ENCODE measurements at places on chromosomes 6 and 20.

- no peak for DNase-seq
Measured at GRCh38 chr6:15090745-15091384, 155.0 kb upstream of the JARID2 start.

GRCh38 chr20:58130156-58130555, 98.3 kb downstream of the ANKRD60 start:
- DNase-seq: no peak

DNA sequence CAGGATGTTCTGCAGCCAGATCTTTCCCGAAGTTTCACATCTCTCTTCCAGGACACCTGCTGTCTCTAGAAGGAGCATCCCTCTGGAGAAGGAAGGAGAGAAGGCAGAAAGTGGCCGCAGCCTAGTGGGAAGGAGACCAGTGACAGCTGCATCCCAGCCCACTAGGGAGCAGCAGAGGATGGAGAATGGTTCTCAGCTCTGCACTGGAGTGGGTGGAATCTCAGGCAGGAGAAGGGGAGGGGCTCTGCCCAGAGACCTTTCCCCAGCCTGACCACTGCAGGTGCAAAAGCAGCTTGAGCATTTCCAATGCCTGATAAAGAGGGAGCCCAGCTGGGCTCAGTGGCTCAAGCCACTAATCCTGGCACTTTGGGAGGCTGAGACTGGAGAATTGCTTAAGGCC, 32.3 kb downstream of the NCR2 start:
- DNase-seq: peak; percentile 95

GRCh38 chr20:20002101-20002998, 14.8 kb upstream of the NAA20 start:
- no peak for DNase-seq

- no peak for DNase-seq
Measured at GRCh38 chr20:18907353-18907752, 93.8 kb downstream of the SCP2D1 start.

DNA sequence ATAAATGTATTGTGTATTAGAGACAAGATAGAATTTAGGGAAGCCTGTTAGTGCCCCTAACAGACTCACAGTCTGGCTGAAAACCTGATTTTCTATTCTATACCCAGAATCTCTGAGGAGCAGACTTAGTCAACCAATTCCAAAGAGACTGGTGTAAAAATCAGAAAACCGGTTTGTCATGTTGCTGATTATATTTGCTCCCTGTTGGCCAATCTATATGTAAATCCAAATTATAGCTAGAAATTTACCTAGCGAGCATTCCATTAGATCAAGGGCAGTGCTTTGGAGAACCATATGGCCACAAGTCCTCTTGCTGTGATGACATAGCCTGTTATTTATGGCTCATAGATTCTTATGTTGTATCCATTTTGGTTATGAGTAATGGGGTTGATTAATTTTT, 4.8 kb downstream of the NFYA start:
- DNase-seq: peak; percentile 80

DNA sequence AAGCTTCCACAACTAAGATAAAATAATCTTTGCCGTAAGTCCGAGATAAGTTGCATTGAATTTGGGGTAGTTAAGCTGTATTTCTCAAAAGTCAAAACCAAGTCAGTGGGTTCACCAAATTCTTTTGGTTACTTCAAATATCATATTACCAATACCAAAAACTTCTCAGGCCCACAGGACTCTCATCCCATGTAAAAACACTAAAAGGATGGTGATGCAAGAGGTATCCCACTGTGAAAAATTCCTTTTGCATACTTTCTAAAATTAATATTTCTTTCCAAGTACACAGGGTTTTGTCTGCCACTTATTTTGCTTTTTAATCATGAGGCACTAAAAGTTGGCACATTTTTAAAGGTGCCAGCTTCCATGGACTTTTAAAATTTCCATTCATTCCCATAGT, 151.3 kb downstream of the GJA10 start:
- no peak for DNase-seq

DNA sequence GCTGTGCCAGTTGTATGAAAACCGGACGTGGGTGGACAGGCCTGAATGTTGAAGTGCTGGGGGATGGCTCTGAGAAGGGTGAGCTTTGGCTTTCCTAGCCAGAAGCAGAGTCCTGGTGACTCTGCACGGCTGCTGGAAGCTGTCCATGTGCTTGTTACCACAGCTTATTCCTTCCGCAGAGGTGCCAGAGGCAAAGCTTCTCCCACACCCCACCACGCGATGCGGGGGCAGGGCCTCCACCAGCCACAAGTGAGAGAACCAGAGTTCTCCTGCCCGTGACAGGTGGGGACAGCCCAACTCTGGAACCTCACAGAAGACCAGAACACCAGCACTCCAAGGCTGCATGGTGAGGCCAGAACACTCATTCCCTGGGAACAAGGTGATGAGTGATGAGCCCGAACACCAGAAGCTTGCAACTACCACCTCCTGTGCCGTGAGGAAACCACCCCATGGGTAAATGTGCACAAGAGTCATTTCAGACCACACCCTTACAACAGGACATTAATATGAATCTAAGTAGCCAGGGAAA, 36.7 kb downstream of the JAG1 start:
- no peak for DNase-seq

DNA sequence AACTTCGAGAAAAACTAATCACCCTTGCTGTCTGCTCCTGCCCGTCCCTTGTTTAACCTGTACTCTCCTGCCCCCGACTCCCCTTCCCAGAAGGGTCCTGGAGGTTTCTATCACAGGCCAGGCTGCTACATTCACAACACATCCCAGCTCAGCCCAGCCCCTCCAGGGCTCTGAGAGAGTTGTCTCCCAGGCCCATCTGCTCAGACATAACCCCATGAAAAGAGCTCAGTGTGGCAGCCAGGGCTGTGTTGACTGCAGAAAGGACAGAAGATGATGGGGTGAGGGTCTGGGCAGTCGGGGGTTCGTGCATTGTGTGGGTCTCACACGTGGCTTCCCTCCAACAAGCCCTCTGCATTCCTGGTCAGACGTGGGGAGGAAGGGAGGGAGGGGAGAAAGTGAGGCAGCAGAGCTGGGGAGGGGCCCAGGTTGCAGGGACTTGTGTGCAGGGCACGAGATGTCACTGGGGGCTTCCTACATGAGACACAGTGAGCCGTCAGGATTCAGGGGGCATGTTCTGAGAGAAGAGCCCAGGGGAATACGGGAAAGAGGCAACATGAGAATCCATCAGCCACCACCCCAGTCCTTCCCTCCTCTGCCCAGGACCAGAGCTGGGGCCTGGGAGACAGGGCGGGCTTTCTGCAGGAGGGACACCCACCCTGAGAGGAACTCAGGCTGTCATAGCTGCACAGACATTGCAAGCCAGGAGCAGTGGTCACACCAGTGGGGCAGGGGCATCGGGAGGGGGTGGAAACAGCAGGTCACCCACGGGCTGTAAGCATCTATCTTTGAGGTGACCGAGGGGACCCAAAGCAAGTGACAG, 372.9 kb downstream of the PREX1 start:
- no peak for DNase-seq

DNA sequence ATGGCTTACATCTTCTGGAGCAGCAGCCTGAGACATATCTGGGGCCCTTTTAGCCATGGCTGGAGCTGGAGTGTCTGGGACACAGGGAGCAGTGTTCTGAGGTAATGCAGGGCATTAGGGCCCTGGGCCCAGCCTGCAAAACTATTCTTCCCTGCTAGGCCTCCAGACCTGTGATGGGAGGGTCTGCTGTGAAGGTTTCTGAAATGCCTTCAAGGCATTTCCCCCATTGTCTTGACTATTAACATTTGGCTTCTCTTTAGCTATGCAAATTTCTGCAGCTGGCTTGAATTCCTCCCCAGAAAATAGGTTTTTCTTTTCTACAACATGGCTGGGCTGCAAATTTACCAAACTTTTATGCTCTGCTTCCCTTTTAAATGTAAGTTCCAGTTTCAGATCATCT, 61.5 kb downstream of the EDN1 start:
- no peak for DNase-seq

DNA sequence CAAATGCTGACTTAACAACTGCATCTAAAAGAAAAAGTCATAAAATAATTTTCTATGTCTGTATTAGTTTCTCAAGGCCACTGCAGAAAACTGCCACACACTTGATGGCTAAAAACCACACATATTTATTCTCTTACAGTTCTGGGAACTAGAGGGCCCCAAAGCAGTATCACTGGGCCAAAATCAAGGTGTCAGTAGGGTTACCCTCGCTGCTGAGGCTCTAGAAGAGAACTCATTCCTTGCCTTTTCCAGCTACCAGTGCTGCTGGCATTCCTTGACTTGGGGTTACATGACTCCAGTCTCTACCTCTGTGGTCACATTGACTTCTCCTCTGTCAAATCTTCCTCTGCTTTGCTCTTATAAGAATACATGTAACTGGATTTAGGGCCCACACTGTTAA, 124.6 kb upstream of the THEMIS start:
- no peak for DNase-seq

DNA sequence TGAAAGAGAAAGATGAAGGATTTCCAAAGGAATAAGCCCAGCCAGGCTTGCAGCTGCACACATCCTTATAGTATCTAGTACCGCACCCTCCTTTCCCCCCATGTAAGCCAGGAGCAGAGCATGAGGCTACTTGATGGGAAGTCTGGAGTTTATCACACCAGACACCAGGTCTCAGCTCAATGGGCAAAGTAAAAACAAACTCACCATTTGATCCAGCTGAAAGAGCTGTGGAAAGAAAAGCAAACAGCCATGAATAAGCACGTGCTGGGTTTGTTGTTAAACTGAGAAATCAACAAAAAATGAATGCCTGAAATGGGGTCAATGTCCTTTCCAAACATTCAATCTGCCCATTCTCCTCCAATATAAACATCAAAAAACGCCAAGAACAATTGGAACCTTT, 50.6 kb upstream of the MAP7 start:
- DNase-seq: no peak

DNA sequence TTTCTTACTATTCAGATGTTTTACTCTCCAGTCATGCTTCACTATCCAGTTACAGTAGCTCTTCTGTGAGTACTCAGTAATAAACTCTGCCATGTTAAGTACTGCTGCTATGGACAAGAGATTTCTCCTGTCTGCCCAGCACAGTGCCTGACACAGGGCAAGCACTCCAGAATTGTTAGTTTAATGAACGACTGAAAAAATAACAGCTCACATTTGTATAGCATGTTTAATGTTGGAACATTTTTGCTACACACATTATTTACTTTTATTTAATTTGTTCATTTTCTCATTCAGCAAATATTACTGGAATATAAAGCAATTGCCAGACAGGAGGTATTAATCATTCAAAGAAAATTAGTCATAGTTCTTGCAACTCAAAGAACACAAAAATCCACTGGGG, 142.6 kb upstream of the HMGN3 start:
- DNase-seq: no peak

- DNase-seq: no peak
Measured at GRCh38 chr20:59063358-59064213, 21.0 kb upstream of the PRELID3B start.

DNA sequence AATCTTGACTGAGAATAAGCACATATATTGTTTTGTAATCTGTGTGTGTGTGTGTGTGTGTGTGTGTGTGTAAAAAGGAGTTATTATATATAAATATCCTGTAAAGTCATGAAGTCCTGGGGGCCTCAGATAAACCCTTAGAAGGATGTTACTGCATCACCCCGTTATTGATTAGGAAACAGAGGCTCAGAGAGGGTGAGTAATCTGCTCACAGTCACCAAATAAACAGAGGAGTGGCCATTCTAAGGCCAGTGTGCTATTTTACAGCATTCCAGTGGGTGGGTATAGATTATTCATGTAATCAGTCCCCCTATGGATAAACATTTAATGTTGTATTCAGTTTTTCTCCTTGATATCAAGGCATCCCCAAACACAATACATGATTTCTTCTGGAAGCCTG, 87.1 kb downstream of the CDC5L start:
- no peak for DNase-seq

- DNase-seq: no peak
Measured at GRCh38 chr6:166942393-166943168, 13.8 kb downstream of the RNASET2 start.

DNA sequence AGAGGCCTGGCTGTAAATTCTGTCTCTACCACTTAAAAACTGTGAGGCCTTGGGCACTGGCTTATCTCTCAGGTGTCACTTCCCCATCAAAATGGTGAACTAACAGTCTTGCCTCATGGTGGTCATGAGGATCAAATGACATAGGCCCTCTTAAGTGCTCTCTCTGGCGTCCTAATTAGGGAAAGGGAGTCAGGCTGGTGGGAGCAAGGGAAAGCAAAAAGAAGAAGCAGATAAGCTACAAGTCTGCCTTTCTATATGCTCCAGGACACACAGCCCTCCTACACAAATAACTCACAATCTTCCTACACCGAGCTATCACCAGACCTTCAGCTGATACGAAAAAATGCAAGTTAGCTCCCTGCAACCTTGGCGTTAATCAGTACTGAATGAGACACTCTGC, 19.5 kb upstream of the SLC22A16 start:
- DNase-seq: no peak

DNA sequence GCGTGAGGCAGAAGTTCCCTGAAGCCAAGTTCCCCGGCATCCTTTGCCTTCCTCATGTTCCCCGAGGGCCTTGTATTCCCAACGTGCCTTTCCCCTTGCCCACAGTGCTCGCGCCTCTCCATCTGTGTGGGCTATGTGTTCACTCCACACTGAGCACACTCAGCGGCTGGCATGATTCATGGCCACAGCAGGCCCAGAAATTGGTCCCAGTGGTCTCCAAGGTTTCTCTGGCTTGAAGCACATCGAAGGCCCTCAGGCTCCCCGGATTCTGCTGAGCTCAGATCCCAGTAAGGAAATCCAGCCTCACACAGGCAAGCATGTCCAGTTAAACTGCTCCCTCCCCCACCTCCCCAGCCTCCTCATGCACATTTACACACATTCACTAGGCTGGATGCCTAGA, 123.6 kb downstream of the ISM1 start:
- DNase-seq: no peak

- no peak for DNase-seq
Measured at GRCh38 chr6:70991253-70991652, 34.4 kb upstream of the B3GAT2 start.

- DNase-seq: no peak
Measured at GRCh38 chr6:118813775-118814174, 80.2 kb upstream of the ASF1A start.

GRCh38 chr6:167393731-167394130, 68.8 kb downstream of the TTLL2 start:
- no peak for DNase-seq

- DNase-seq: peak; percentile 94
Measured at GRCh38 chr20:63032861-63033793, 26.4 kb upstream of the BHLHE23 start.

DNA sequence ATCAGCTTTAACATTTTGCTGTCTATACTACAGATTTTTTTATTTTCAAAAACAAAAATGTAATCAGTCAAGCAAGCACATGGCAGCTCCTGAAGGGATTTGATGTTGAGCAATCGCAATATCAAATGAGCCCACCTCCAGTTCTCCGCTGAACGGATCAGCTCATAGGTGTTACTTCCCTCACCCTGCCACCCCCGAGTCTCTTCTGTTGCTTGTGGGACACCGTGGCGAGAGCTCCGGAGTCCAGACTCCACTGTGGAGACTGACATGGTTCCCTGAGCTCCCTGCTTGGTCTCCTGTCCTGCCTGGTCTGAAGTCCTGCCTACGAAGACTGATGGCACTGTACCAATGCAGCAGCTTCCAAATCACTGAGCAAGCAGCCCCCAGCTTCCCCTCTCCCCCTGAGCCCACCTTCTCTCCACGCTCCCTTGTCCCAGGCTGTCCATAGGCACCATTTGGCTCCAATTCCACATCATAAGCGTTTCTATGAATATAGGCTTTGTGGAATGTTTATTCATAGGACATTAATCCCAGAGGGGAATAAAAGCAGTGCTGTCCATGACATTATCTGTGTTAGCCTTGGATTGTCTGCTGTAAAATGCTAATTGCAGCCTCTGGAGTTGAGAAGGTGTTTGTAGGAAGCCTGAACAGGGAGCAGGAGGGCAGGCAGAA, 162.2 kb downstream of the LY86 start:
- no peak for DNase-seq

- peak; percentile 74 for DNase-seq
Measured at GRCh38 chr6:6546318-6547109, 42.0 kb upstream of the LY86 start.
